ENCODE measurements at places on chromosomes 7 and 10.

DNA sequence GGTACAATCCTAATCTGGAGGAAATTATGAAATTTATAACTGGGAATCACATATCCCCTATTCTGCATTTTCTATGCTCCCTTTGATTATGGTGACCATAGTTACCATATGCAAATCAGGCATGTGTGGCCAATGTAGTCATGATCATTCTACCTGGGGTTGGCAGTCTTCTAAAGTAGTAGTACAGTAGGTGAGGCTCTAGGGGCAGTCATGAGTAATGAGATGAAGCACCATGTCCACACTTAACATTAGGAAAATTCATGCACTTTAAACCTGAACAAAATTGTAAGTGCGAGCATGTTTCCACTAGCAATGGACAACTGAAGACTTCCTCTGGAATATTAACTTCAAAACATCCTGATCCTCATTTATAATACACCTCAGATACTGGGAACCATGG is 545.9 kb downstream of the SUGCT start:
- no peak for DNase-seq

GRCh38 chr10:94607111-94607510 is 61.5 kb downstream of the HELLS start:
- no peak for DNase-seq

DNA sequence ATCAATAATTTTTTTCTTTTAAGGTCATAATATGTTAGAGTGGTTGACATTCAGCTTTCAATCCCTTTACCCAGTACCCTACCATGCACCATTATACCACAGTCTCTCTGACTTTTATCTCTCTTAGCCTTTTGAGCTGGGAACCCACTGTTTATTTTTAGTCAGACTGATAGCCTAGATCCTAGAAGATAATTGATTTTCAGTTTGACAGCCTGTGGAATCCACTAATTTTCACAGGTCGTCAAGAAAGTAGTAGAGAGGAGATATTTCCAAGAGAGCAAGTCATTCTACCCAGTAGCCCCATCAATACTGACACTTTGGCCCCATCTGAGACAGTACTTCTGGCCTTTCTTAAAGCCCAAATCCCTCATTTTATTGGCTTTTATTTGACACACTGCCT is 67.1 kb upstream of the CC2D2B start:
- DNase-seq: no peak

GRCh38 chr10:132632091-132632561 is 94.5 kb downstream of the INPP5A start:
- no peak for DNase-seq

GRCh38 chr10:43078986-43079273 is 2.1 kb downstream of the RET start:
- no peak for DNase-seq

- DNase-seq: no peak
Measured at GRCh38 chr7:142855114-142855743, 353 bp downstream of the EPHB6 start.

DNA sequence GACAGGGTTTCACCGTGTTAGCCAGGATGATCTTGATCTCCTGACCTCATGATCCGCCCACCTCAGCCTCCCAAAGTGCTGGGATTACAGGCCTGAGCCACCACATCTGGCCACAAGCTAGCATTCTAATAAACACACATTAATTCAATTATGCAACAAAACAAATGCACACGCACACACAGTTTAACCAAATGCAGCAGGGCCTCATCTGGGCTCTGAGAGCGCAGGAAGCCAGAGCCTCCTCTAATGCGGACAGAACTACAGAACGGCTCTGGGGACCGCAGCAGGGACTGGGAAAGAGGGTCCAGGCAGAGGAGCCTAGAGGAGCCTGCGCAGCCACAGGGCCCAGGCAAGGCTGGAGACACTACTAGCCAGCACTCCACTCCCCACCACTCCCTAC is 3.8 kb downstream of the MAD1L1 start:
- DNase-seq: no peak

DNA sequence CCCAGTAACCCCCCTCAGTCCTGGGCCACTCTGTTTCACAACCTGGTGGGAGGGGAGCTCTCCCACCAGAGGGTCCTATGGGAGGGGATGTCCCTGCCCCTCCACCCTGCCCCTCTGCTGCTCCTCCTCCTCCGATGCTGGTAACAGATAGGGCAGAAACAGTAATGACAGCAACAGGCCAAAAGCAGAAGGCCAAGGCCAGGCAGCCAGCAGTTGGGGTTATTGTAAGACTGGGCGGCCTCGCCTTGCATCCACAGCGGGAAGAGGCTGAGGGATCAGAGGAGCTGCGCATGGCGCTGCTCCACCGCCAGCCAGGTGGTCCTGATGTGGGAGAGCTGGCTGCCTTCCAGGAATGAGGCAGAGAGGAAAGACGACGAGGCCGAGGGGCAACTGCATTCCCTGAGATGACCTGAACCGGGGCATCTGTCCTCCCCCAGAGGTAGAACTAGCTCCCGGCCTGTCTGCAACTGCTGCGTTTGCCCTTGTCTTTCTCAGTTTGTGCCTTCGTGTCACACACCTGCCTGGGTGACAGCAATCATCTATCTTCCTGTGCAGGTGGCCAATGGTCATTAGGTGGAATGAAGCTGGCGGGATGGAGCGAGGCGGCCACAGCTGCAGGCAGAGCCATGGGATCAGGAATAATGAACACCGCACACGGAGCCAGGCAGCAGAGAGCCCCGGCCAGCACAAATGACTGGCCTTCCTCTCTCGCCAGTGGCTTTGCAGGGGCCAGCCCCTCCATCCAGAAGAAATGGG is 54.0 kb upstream of the CACUL1 start:
- DNase-seq: no peak

DNA sequence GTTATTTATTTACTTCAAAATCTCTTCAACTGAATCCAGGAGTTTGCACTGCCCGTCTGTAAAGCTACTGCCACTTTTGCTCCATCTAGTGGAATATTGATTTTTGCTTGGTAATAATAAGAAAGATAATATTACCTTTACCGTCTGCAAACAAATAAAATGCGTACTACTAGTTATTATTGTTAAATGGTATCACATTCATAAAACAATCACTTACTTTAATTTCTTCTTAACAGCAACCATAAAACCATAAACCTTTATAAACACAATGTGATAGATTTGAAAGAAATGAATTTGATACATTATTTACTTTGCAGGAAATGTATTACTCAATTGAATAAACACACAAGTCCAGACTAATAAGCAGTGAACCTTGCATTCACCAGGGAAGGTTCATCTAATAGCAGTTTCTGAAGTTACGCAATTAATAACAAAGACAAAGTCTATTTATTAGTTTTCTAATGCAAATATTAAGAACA is 6.4 kb downstream of the AGMO start:
- DNase-seq: no peak

GRCh38 chr10:58385784-58386112 is 538 bp downstream of the TFAM start:
- DNase-seq: no peak

- no peak for DNase-seq
Measured at GRCh38 chr10:29702273-29703164, 67.7 kb upstream of the SVIL start.

DNA sequence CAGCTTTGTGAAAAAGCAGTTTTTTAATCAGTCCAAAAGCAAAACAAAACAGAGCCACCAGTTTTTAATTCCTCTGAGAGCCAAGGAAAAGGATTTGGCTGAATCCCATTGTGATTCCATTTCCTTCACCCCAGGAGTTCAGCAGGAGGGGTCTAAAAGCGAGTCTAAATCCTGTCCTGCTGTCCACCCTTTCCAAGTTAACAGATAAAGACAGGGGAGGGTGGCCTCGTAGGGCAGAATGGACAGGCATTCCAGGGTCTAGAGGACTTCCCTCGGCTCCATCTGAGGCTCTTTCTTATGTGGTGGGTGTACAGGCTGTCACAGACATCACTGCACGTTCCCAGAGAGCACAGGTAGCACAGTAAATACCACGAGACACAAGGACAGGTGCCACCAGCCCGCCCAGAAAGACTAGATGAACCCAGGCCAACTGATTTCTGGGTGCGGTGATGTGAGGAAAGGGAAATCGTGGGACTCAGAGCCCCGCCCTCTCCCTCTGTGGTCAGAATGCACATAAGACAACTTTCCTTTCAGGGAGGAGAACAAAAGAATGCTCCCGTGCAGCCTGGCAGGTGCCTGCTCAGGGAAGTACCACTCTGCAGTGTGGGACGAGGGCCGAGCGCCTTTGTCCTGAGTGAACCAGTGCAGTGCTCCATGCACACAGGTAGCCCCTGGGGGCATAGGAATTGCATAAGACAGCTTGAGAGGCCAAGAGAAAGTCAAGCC is 119.7 kb downstream of the ABLIM1 start:
- no peak for DNase-seq

GRCh38 chr7:36185756-36186155 is 32.7 kb downstream of the EEPD1 start:
- no peak for DNase-seq

DNA sequence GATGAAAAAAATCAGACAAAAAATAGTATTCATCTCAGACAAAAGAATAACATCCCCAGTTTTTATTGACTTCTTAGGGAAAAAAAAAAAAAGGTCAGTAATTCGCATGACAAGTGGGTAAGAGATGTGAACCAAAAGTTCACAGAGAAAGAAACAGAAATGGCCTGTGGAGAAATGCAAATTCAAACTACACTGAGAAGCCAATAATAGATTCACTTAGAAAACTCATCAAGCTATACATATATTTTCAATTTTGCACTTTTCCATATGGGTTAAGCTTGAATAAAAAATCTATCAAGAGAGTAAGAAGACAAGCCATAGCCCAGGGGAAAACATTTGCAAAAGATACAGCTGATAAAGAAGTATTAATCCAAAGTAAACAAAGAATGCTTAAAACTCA is 28.0 kb downstream of the HERC4 start:
- DNase-seq: no peak

DNA sequence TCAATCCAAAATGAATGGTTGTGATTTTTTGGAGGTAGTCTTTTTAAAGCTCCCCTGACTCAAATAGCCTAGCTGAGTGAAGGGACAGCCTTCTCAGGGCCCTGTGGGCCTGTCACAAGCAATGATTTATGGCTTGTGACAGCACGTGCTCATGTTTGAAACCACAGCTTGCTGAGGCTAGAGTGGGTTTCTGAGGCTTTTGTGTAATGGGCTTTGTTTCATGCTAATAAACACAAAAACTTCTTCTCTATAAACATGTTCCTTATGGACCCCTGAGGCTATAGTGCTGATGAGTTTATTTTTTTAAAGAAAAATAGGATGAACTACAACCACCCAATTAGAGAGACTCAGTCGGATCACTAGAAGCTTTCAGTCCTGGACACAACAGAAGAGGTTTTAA is 36.1 kb upstream of the BET1 start:
- no peak for DNase-seq

GRCh38 chr10:30944005-30944404 is 87.7 kb downstream of the ZNF438 start:
- no peak for DNase-seq

DNA sequence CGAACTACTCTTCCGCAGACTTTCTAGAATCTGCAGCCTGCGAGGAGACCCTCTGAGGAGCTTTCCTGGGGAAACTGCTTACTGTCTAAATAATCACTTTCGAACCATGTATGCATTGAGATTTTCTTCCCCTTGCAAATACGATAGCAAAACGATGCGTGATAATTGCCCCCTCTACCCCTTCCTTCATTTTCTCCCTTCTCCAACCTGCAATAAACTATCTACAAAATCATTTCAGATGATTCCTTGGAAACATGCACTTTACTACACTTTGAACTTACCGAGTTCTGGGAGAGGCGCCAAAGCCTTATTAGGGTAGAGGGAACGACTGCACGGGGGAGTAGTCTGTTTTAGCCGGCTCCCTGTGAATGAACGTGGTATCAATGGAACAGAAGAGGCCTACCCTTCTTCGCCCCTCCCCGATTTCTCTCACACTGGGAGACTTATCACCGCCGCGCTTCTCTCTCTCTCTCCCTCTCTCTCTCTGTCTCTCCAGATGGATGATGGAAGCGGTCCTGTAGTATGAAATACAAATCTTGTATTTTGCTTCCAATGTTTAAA is at the start of gene FGFBP3:
TSS of gene FGFBP3 (minus strand) at position 370 of the 561 bp plus-strand sequence. CDS start 517 bp downstream, outside the sequence.
- no peak for DNase-seq

GRCh38 chr10:117631276-117632145 is 89.0 kb downstream of the EMX2 start:
- DNase-seq: no peak

- DNase-seq: no peak
Measured at GRCh38 chr10:127999297-128000129, 92.6 kb downstream of the PTPRE start.

- no peak for DNase-seq
Measured at GRCh38 chr7:13949445-13949844, 40.0 kb downstream of the ETV1 start.

- DNase-seq: no peak
Measured at GRCh38 chr10:63829573-63830149, 308.5 kb downstream of the REEP3 start.

DNA sequence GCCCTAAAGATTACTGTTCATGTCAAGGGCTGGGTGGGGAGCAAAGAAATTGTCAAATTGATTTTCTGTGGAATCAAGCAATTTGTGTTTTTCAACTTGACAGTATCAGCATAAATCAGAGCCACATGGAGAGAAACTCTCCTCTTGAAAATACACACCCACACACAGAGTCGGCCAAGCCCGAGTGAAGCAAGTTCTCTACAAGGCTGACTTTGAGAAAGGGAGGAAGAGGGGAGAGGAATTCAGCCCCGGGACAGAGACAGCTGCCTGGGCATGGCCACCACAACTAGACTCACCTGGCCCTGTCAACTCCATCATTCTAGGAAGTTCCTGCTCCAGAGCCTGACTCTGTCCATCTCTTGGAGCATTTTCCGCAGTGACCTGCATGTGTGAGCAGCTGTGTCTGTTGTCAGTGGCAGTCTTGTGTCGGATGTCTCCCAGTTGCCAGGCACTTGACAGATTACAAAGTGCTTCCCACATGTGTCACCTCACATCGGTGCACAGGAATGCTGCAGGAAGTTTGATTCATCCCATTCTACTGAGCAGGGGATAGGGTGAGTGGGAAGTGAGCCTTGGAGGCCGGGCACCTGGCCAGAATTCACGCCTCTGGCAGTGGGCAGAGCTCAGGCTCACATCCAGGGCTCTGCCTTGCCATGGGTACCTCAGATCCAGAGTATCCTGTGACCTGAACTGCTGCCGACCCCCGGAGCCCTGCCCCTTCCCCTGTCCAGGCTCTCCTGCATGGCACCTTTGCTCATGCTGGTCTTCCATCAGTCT is 37.9 kb downstream of the ADAM12 start:
- no peak for DNase-seq

GRCh38 chr7:49483142-49483541 is 290.3 kb upstream of the VWC2 start:
- DNase-seq: no peak

GRCh38 chr7:34751725-34752643 is 94.0 kb downstream of the NPSR1 start:
- DNase-seq: no peak
